ENCODE measurements at places on chromosomes 1 and 21.

DNA sequence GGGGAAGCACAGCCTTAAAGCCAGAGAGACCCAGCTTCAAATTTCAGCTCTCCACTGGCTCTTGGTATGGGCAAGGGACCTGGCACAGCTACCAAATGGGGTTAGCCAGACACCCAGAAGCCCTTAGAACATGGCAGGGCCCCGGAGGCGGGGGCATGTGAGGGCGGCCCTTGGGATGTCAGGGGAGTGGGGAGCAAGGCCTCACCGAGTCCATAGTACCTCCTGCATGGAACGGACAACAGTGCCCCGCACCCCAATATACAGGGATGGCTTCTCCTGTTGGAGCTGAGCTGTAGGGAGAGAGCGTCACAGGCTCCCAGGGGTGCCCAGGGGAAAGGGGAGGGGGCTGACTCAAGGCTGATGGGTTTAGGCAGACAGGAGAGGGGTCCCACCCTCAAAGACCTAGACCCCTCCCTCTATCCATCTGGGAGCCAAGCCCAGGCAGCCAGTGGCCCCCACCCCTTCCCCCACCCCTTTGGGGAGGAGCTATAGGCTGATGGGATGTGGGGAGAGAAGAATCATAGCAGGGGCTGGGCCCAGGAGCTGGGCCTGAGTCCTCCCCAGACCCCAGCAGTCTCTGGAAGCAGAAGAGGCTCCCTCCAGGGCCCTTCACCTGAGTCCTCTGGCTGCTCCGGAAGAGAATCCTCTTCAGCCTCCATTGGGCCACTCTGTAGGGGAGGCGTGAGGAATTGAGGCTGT is 16.5 kb downstream of the SPOCD1 start:
- DNase-seq: no peak

- no peak for DNase-seq
These were observed 409.9 kb downstream of the HLX start for GRCh38 chr1:221289103-221289502.

- DNase-seq: no peak
These were observed 52.7 kb upstream of the WLS start for GRCh38 chr1:68285046-68285445.

DNA sequence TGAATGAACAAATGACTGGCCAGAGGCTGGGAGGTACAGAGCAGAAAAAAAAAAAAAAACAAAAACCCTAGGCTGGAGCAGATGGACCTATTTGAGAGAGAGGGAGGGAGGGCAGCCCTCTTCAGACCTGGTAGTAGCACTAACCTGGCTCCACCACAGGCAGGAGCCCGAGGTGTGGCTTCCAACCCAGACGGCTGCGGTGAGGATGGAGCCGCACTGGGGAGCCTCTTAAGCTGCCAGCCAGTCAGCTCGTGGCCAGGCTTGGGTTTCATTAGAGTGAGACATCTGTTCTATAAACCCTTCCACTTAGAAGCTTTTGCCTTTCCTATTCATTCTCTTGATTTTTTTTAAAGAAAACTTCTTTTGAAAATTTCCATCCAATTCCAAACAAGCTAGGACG is 16.8 kb downstream of the LGR6 start:
- DNase-seq: no peak

DNA sequence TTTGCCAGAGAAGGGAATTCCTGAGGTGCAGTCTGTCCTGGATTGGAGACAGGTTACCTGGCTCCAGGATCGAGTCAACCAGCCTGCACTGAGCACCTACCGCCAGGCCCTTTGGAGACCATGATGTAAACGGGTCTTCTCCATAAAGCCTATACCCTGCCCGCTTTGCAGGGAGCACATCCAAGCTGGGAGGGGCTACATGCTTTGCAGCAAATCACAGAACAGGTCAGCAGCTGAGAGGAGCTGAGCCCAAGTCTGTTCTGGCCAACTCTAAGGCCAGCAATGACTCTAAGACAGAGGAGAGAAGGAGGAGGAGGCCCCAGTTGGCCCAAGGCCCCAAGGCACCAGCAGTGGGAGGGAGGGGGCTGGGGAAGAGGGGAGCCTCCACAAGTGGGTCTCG is 15.5 kb upstream of the RSPO1 start:
- DNase-seq: no peak

GRCh38 chr1:201334325-201335173 is 42.9 kb downstream of the TNNT2 start:
- no peak for DNase-seq

GRCh38 chr1:155989242-155990004 is 11.1 kb upstream of the ARHGEF2 start:
- peak; percentile 68 for DNase-seq

DNA sequence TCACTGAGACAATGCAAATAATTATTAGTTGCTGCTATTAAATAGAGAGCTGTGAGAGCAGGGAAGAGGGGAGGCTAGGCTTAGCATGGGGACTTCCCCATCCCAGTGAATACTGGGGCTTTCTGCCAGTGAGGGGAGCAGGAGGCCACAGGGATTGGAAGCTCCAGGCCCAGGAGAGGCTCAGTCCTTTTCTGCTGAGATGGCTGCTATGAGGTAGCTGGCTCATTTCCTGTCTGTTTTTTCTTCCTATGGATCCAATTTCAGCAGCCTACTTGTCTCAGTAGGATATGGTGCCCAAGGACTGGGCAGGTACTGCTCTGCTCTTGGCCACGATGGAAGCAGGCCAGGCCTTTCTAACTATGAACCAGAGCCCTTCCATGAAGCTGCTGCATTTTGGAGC is 10.0 kb downstream of the STMN1 start:
- no peak for DNase-seq

- DNase-seq: no peak
These were observed 212.5 kb downstream of the FGGY start for GRCh38 chr1:59509341-59509875.
